Suppressor macrophage treated with lipopolysaccharide for 1 hour (primary cell): ENCODE measurements at places on chromosomes 4 and X.

- peak; percentile 78 for DNase-seq
These were observed 46.2 kb downstream of the NEK1 start for GRCh38 chr4:169566021-169566818.

GRCh38 chr4:96675416-96675815 lies 835.5 kb downstream of the PDHA2 start:
- no peak for DNase-seq

- DNase-seq: no peak
These were observed 63.3 kb downstream of the SEL1L3 start for GRCh38 chr4:25799522-25799921.

DNA sequence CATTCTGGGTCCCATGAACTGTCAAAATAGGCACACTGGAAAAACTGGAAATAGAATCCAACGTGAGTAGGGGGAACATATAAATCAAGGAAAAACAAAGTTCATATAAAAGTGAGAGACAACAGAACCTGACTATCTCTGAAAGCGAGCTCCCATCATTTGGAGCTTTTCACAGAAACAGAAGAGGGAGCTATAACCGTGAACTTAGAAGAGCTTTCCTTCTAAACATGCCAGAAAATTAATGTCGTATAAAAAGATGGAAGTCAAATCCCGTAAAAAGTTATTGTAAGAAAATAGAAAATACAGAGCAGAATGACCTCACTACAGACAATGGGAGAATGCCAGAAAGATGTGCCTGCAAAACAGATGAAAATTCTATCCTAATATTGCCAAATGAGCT lies 23.9 kb upstream of the HSD17B10 start:
- no peak for DNase-seq

DNA sequence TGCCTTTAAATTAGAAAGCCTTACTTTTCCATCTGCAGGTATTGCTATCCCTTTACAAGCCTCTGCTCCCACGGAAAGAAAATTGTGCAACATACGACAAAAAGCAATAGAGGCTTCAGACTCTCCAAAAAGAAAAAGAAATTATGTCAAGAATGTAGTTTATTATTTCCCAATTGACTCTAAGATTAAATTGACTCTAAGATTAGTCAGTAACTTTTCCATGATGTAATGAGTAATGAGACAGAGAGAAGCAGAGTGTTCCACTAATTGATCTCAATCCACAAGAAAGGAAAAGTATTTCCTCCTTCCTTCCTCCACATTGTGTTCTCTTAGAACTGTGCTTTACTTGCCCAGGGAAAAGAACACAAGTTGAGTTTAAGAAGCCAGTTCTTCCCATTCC lies 345.7 kb upstream of the HS3ST1 start:
- no peak for DNase-seq
